Hepatic stellate cell (primary cell): ENCODE measurements at places on chromosomes 1 and 21.

- no peak for DNase-seq
Measured at GRCh38 chr1:224274970-224275626, 54.9 kb downstream of the NVL start.

- DNase-seq: peak; percentile 18
Measured at GRCh38 chr1:178768423-178768822, 43.4 kb downstream of the RALGPS2 start.

- DNase-seq: no peak
Measured at GRCh38 chr1:239987103-239987745, 104.5 kb upstream of the FMN2 start.

- no peak for DNase-seq
Measured at GRCh38 chr1:7703321-7704213, 67.5 kb upstream of the VAMP3 start.

- DNase-seq: no peak
Measured at GRCh38 chr1:24483441-24483840, 19.2 kb upstream of the RCAN3 start.

- DNase-seq: no peak
Measured at GRCh38 chr1:107840725-107841124, 124.3 kb downstream of the VAV3 start.
